Activated T-helper 2 cell treated with anti-CD3 and anti-CD28 coated beads, Interferon-gamma antibody, Interleukin-2, Interleukin-4, amounts not matched to agents 10 μg/mL and 5 μg/mL and 100 μg/mL, durations not matched to agents 14 hours and 24 hours and 36 hours (primary cell): ENCODE measurements at places on chromosomes 11 and 22. TPM values are rescaled to one million over a fixed set of nuclear protein-coding genes. Genes with fewer than 3 reads are reported as not detected.

DNA sequence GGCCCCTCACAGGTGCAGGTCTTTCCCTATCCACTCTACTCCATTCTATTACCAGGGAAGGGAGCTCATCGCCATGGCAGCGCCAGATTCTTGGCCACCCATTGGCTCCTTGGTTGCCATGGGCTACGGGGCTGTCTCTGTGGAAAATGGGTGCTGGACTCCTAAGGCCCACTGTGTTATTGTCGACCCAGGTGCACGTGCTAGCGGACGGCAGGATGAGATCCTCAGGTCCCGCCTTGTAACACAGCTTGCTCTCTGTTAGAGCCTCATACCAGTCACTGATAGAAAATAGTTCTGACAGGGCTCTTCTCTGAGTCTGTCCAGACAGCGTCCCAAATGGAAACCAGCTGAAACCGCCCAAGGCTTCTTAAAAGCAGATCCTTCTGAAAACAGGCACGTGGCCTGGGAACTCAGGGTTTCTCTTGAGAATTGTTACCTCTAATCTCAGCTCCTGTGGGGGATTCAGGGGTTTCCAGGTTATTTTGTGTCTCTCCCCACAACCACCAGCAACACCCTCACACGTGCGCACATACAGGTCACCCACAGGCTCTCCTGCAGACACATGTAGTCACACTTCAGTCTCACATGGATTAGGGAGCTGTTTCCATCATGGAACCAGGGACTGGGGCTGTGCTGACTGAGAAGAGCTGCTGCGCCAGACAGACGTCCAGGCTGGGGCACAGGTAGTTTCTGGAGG lies 1.5 kb downstream of the TUB start:
- no peak overlapping the region for H3K4me3 ChIP-seq
- no peak for DNase-seq
- no peaks in the 10 kb centered on the region for H3K4me1 ChIP-seq
- H3K27me3 ChIP-seq, result peaks cover 37% of the 10 kb centered on the region

DNA sequence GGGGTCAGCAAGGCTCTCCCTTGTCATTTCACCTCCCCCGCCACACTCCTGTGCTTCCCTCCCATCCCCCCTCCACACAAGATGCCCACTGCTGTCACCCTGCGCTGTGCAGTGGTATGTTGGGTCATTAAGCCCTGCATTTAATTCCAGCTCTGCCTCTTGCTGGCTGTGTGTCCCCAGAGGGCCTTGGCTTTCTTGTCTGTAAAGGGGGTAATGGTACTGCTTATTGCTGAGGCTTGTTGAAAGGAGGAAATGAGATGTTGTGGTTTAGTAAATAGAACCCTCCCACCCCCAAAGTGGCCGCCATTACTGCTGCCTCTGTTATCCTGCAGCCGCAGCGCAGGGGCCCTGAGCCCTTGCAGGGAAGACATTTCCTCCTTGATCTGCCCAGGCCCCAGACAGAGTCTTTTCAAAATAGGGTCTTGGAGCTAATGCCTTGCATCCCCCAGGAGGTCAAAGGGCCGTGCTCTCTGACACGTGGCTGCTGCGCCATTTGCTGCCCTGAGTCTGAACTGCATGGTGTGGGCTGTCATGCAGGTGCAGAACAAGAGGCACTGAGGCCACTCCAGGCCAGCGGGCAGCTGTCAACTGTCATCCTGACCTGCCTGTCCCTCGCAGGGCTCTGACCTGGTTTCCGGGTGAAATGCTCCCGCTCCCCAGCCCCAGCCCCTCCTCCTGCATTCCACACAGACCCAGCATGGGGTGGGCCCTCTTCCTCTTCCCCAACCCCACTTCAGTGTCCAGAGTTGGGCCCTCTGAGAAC lies 18.7 kb downstream of the PVALB start:
- no peaks in the 10 kb centered on the region for H3K4me1 ChIP-seq
- no peak overlapping the region for H3K4me3 ChIP-seq
- DNase-seq, result no peak
- H3K36me3 ChIP-seq, result no peaks in the 10 kb centered on the region

DNA sequence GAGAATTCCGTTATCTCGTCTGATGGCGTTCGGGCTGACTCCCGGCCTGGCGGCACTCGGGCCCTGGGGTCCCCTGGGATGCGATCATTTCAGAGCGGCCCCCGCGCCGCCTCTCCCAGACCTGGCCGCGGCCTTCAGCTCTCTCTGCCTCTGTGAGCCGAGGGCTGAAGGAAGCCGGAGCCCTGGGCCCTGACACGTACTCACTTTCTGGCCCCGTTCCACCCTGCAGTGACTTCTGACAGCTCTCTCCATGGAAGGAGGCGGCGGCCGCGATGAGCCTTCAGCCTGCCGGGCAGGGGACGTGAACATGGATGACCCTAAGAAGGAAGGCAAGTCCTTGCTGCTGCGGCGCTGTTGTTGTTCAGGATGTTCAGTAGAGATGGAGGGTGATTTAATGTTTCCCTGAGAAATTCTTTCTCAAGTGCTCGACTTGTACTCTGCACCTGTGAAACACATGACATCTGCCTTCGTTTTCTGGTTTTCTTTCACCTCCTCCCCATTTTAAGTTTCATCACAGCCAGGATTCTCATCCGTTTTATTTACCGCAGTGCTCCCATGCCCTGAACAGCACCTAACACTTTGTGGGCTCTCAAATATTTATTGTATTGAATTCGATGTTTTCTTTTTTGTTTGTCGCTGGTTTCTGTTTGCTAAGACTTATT lies 612 bp downstream of the GTSE1 start:
- DNase-seq, result peak; percentile 19
- H3K27me3 ChIP-seq, result no peaks in the 10 kb centered on the region
- H3K4me3 ChIP-seq, result peak overlapping the region; percentile 91
- H3K4me1 ChIP-seq, result peaks cover 40% of the 10 kb centered on the region
- H3K36me3 ChIP-seq, result peaks cover 48% of the 10 kb centered on the region

GRCh38 chr11:36400766-36401455 lies 104.8 kb downstream of the PRR5L start:
- H3K4me1 ChIP-seq, result peaks cover 23% of the 10 kb centered on the region
- no peak for DNase-seq
- H3K27ac ChIP-seq, result no peak overlapping the region
- no peaks in the 10 kb centered on the region for H3K27me3 ChIP-seq
- H3K36me3 ChIP-seq, result peaks cover 36% of the 10 kb centered on the region

GRCh38 chr22:49814164-49814686 lies 13.4 kb downstream of the BRD1 start:
- peaks cover 50% of the 10 kb centered on the region for H3K4me1 ChIP-seq
- H3K27me3 ChIP-seq, result no peaks in the 10 kb centered on the region
- H3K4me3 ChIP-seq, result no peak overlapping the region
- no peak overlapping the region for H3K27ac ChIP-seq

DNA sequence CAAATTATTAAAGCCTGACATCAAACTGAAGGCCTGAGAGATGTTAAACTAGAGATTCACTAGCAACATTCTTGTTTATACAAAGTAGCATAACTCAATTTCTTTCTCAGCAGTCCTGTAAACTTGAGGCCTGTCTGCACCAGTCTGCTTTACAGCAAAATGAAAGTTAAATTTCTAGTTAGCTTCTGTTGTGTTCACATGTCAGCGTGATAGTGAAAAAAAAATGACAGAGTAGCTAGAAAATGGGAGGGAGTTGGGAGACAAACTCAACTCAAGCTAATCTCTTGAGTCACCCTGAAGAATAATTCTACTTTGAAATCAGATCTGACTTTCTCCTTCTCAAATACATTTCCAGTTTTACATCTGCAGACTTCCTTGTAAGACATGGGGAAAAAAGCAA lies 6.5 kb downstream of the RBFOX2 start:
- H3K36me3 ChIP-seq, result no peaks in the 10 kb centered on the region
- H3K4me1 ChIP-seq, result peaks cover 6% of the 10 kb centered on the region
- H3K4me3 ChIP-seq, result no peak overlapping the region

- H3K27ac ChIP-seq, result no peak overlapping the region
- H3K36me3 ChIP-seq, result no peaks in the 10 kb centered on the region
- H3K4me1 ChIP-seq, result peaks cover 20% of the 10 kb centered on the region
- peaks cover 27% of the 10 kb centered on the region for H3K27me3 ChIP-seq
- no peak for DNase-seq
Measured at GRCh38 chr11:88531831-88532230, 194.3 kb upstream of the CTSC start.

GRCh38 chr11:121018746-121019145 lies 5.2 kb upstream of the TBCEL start:
- H3K4me3 ChIP-seq, result no peak overlapping the region
- no peak for DNase-seq
- peaks cover 2% of the 10 kb centered on the region for H3K4me1 ChIP-seq
- no peaks in the 10 kb centered on the region for H3K36me3 ChIP-seq

DNA sequence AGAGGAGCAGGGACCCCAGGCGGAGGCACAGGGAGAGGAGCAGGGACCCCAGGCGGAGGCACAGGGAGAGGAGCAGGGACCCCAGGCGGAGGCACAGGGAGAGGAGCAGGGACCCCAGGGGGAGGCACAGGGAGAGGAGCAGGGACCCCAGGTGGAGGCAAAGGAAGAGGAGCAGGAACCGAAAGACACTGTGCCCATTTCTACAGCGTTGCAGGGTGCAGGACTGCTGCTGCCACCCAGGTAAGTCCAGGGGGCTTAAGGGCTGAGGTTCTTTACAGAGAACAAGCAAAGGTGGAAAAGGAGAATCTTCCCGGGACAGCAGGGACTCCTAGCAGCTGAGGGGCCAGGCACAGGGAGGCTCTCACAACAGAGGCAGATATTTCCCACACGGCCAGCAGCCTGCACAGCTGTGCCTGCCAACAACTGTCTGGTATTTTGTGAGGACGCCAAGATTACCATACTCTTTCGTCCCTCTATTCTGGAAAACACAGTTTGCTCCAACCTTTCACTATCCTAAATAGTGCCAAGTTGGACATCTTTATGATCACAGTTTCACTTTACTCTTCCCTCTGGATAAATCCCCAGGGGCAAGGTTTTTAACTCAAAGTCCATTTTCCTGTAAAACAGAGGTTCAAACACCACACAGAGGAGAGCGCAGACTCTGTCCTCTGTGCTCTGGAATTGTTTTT lies 39.4 kb downstream of the SHANK2 start:
- no peaks in the 10 kb centered on the region for H3K27me3 ChIP-seq
- no peak for DNase-seq
- H3K4me3 ChIP-seq, result no peak overlapping the region
- no peaks in the 10 kb centered on the region for H3K36me3 ChIP-seq
- H3K4me1 ChIP-seq, result no peaks in the 10 kb centered on the region

The CLCF1 gene
- total RNA-seq, result 2.9 and 3.0 TPM in 2 replicates

GRCh38 chr11:43408277-43408676 lies 49.6 kb downstream of the TTC17 start:
- no peak overlapping the region for H3K27ac ChIP-seq
- H3K36me3 ChIP-seq, result peaks cover 73% of the 10 kb centered on the region
- peaks cover 13% of the 10 kb centered on the region for H3K4me1 ChIP-seq
- no peak for DNase-seq

- peaks cover 18% of the 10 kb centered on the region for H3K36me3 ChIP-seq
- H3K4me1 ChIP-seq, result peaks cover 54% of the 10 kb centered on the region
- H3K27ac ChIP-seq, result peak overlapping the region; percentile 89
- DNase-seq, result peak; percentile 26
- H3K4me3 ChIP-seq, result peak overlapping the region; percentile 68
Measured at GRCh38 chr11:83006877-83007330, 64.8 kb downstream of the RAB30 start.

GRCh38 chr22:46220921-46221320 lies 29.2 kb downstream of the CDPF1 start:
- H3K27ac ChIP-seq, result peak overlapping the region; percentile 86
- no peaks in the 10 kb centered on the region for H3K27me3 ChIP-seq
- peaks cover 12% of the 10 kb centered on the region for H3K4me1 ChIP-seq
- no peak for DNase-seq
- H3K4me3 ChIP-seq, result no peak overlapping the region

DNA sequence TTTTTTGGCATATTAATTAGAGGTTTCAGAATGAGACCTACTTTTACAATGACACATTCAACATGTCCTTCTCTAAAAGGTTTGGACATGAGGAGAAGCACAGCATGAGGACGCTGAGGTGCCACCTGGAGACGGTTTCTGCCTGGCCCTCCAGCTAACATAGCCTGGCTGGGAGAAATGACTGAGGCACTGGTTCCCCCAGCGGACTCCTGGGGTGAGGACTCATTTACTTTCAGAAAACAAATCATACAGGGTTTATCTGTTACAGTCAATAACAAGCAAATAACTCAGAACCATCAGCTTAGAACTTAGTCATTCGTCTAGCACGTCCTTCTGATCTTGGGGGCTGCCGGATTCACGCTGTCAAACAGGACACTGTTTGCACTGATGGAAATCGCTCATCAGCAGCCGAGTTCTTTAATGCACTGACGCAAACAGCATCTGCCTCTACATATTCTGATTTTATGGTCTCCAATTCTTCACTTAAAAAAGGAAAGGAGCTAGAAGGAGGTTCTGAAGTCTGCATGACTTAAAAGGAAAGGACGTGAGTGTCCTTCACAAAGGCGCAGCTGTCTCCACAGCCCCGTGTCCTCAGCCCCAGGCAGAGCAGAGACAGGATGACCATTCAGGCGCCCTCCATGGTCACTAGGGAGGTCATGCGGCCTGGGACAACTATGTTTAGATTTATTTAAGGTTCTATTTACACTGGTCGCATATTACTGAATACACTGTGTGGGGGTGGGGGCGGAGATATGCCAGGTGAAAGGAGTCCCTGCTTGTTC lies 44.2 kb downstream of the CERK start:
- H3K27me3 ChIP-seq, result no peaks in the 10 kb centered on the region
- H3K27ac ChIP-seq, result no peak overlapping the region
- peaks cover 54% of the 10 kb centered on the region for H3K36me3 ChIP-seq
- H3K4me3 ChIP-seq, result no peak overlapping the region
- no peaks in the 10 kb centered on the region for H3K4me1 ChIP-seq

- H3K4me3 ChIP-seq, result no peak overlapping the region
- DNase-seq, result no peak
- H3K4me1 ChIP-seq, result peaks cover 18% of the 10 kb centered on the region
- no peaks in the 10 kb centered on the region for H3K27me3 ChIP-seq
- no peaks in the 10 kb centered on the region for H3K36me3 ChIP-seq
- H3K27ac ChIP-seq, result no peak overlapping the region
Measured at GRCh38 chr22:19621373-19622060, 92.8 kb upstream of the SEPTIN5 start.

- H3K27me3 ChIP-seq, result peaks cover 10% of the 10 kb centered on the region
- no peak overlapping the region for H3K27ac ChIP-seq
- DNase-seq, result no peak
- H3K4me3 ChIP-seq, result no peak overlapping the region
- peaks cover 8% of the 10 kb centered on the region for H3K36me3 ChIP-seq
- H3K4me1 ChIP-seq, result no peaks in the 10 kb centered on the region
Measured at GRCh38 chr11:133893381-133893780, 48.1 kb upstream of the SPATA19 start.

GRCh38 chr11:10441652-10442503 lies 13.2 kb upstream of the AMPD3 start:
- H3K36me3 ChIP-seq, result no peaks in the 10 kb centered on the region
- H3K27me3 ChIP-seq, result peaks cover 2% of the 10 kb centered on the region
- peaks cover 39% of the 10 kb centered on the region for H3K4me1 ChIP-seq

- no peak for DNase-seq
- peaks cover 7% of the 10 kb centered on the region for H3K36me3 ChIP-seq
- H3K27me3 ChIP-seq, result no peaks in the 10 kb centered on the region
- H3K27ac ChIP-seq, result no peak overlapping the region
Measured at GRCh38 chr11:10878408-10879214, 20.8 kb upstream of the ZBED5 start.
